NCI-H187 treated with DMSO at 0.1 percent for 48 hours (cell line): ENCODE measurements at places on chromosomes 11 and 22.

GRCh38 chr11:122883646-122883979 lies 1.1 kb downstream of the JHY start:
- DNase-seq = no peak

GRCh38 chr22:47090591-47091245 lies 328.3 kb downstream of the TBC1D22A start:
- DNase-seq = no peak

GRCh38 chr11:86722006-86722405 lies 49.6 kb upstream of the ME3 start:
- no peak for DNase-seq

DNA sequence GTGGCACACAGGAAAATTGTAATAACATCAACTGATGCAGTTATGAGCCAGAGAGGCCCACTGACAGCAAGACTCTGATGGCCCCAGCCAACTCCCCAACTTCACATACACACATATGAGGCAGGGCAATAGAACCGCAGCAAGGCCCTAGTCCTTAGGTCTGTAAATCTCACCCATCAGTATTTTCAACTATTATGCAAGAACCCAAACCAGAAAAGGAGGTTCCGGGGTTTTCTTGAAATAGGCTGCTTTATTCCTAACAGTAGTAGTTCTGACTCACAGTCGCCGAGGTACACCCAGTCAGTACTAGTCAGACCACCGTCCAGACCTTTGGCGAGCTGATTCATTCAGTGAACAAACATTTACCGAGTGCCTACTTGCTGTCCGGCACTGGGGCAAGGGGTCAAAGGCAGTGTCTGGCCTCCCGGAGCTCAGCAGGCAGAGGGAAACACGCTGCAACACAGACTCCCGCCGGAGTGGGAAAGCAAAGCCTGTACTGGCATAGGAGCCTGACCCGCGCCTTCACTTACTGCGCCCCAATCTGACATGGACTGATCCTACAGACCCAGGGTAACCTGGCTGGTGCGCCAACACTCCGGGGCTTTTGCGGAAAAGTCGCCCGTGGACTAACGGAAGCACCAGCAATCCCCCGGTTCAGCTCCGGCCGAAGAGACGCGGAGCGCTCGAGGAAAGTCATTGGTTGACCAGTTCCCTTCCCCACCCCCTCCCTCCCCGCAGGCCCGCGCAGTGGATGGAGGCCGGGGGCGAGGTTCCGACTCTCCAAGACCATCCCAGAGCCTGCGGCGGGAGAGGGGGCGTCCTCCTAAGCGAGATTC lies 1.3 kb downstream of the PLEKHA7 start:
- no peak for DNase-seq

GRCh38 chr11:13850231-13851005 lies 112.1 kb upstream of the SPON1 start:
- no peak for DNase-seq

- no peak for DNase-seq
These were observed 42.5 kb downstream of the RBFOX2 start for GRCh38 chr22:35986088-35986487.

DNA sequence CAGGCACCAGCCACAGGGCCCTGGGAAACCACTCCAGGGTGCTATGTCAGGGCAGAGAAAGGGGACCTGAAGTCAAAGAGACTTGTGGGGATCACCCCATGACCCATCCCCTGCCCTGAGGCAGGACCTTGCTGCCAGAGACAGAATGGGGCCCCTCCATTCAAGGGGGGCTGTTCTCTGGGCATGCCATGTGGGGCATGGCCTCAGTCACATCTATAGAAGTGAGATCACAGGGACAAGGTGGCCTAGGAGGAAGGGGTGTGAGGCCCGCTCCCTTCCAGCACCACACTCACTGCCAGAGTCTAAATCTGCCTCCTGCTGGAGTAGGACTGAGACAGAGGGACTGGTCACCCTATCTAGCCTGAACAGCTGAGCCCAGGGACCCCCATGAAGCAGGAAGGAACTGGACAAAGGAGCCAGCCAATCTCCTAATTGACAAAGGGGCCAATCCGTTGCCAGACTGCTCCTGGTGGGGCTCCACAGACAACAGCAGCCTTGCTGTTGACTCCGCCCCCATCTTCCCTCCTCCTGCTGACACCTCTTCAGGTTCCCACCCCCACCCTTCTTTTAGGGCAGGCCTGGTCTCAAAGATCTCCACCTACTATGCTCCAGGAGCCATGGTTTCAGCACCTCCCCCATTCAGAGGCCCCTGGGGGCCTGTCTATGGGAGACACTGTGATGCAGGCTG lies 26.0 kb downstream of the NEAT1 start:
- no peak for DNase-seq

GRCh38 chr11:76791861-76792260 lies 8.7 kb downstream of the TSKU start:
- DNase-seq = no peak

DNA sequence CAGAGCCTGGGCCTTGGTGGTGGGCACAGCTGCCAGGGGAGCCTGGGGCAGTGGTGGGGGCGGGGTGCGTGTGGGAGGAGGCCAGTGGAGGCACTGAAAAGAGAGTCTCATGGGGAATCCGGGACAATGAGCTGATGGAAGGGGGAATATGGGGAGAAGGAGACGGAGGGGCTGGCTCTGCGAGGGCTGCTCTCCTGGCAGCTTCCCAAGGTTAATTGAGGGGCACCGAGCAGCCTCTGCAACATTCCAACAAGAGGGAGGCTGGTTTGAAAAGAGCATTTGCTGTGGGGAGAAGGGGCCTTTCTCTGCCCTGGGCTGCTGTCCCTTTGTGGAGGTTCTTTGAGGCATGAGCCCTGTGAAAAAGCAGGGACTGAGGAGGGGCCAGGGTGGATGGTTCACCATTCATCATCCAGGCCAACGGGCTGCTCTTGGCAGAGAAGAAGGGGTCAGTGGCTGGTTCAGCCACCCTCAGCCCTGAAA lies 9.4 kb upstream of the IGSF9B start:
- DNase-seq = no peak
